ENCODE measurements at places on chromosomes 11 and 22. TPM values are rescaled to one million over a fixed set of nuclear protein-coding genes. Genes with fewer than 3 reads are reported as not detected.

- peaks cover 44% of the 10 kb centered on the region for H3K36me3 ChIP-seq
- H3K27me3 ChIP-seq = no peaks in the 10 kb centered on the region
- no peak overlapping the region for H3K4me3 ChIP-seq
- peaks cover 13% of the 10 kb centered on the region for H3K4me1 ChIP-seq
Observed at GRCh38 chr22:41664490-41664889, 24.2 kb downstream of the SNU13 start.

DNA sequence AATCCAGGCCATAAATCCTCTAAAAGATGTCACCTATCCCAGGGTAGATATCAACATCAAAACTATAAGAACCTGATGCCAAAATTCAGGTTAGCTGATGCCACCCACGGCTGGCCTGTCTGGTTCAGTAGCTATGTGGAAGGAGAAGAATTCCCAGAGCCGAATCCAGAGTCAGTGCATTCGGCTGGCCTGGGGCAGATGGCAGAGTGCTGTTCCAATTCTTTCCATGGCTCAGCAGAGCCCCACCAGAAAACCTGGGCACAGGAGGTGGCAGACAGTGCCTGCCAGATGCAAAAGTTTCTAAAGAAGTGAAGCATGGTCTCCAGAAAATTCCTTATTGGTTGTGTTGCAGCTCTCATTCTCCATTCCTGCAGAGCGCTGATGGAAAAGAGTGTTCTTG is 19.9 kb upstream of the OR8B8 start:
- no peaks in the 10 kb centered on the region for H3K36me3 ChIP-seq
- no peak for DNase-seq
- no peak overlapping the region for H3K4me3 ChIP-seq
- no peaks in the 10 kb centered on the region for H3K27me3 ChIP-seq
- H3K4me1 ChIP-seq = no peaks in the 10 kb centered on the region

GRCh38 chr11:58787903-58788302 is 56.2 kb upstream of the GLYAT start:
- H3K4me3 ChIP-seq = no peak overlapping the region
- H3K27me3 ChIP-seq = peaks cover 6% of the 10 kb centered on the region
- H3K4me1 ChIP-seq = no peaks in the 10 kb centered on the region
- no peaks in the 10 kb centered on the region for H3K36me3 ChIP-seq
- no peak overlapping the region for H3K27ac ChIP-seq

DNA sequence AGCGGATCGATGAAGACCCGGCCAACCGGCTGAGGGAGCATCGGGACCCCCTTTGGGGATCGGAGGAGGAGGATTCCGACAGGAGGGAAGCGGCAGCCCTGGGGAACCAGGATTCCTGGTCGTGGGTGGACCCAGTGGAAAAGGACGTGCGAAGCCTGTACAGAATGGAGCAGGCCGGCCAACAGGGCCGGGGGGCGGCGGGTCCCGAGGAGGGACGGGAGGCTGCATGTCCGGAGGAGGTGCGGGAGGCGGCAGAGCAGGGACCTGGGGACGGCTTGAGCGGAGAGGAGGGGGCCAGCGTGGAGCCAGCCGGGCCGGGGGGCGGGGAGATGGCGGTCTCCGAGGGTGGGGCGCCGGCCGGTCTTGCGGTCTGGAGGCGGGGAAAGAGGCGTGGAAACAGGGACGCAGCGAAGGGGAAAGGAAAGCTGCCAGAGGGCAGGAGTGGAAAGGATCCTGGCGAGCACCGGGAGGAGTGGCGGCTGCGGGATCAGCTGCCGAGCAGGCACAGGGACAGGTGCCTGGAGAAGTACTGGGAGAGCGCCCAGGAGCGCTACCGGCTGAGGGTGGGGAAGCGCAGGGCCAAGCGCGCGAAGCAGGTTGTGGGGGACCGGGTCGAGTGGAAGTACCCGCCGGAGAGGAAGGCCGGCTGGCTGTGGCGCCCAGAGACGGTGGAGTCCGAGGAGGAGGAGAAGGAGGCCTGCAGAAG is at the start of gene ANO5:
Gene ANO5 (plus strand): TSS at position 444 of the 706 bp plus-strand sequence. CDS start 408 bp downstream, outside the sequence.
- peak within 1 kb of the TSS; percentile 15 for H3K4me3 ChIP-seq
- peaks cover 35% of the 10 kb centered on the region for H3K27me3 ChIP-seq
- H3K36me3 ChIP-seq = no peaks in the 10 kb centered on the region
- H3K27ac ChIP-seq = no peak within 1 kb of the TSS

DNA sequence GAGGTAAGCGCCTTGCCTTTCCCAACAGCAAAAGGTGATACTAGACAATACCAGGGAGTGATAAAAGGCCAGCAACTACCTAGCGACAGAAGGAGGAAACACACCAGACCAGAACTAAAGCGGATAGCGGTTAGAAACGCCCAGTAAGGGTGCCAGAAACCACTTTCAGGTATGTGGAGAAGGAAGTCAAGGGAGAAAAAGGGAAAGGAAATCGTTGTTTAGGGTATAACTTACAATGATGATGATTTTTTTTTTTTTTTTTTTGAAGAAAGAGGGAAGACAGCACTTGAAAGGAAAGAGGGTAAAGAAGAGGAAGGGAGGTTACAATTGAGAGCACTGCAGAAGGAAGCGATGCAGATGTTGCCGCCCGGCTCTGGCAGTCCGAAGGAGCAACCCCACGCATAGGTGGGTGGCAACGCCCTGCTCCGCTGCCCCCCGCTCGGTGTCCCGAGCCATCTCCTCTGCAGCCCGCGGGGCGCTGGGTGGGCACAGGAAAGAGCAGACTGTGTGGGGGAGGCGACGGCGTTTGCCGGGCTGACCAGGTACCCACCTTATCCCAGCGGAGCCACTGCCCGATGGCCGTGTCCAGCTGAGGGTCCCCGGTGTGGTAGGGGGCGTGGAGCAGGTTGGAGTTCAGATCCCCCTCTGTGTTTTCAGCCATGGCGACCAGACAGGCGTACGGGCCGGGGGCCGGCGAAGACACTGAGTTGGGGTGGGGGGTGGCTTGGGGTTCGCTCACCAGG is 561 bp downstream of the PGM2L1 start:
- H3K27ac ChIP-seq = peak overlapping the region; percentile 79
- DNase-seq = peak; percentile 67
- peaks cover 2% of the 10 kb centered on the region for H3K36me3 ChIP-seq
- H3K27me3 ChIP-seq = no peaks in the 10 kb centered on the region
- H3K4me1 ChIP-seq = peaks cover 28% of the 10 kb centered on the region

DNA sequence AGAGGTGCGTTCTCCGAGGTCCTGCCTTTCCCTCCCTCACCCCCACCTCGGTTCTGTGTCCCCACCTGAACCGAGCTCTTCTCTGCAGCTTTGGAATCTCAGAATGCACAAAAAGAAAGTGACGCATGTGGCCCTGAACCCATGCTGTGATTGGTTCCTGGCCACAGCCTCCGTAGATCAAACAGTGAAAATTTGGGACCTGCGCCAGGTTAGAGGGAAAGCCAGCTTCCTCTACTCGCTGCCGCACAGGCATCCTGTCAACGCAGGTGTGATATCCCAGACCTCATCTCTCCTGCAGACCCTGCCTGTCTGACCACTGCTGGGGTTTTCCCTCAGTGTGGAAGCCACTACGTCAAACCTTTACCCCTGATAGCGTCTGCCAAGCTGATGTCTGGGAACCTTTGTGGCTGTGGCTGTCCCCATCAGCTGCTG is 13.9 kb downstream of the ACP2 start:
- peak overlapping the region; percentile 86 for H3K27ac ChIP-seq
- peaks cover 47% of the 10 kb centered on the region for H3K36me3 ChIP-seq
- peak overlapping the region; percentile 46 for H3K4me3 ChIP-seq
- H3K27me3 ChIP-seq = no peaks in the 10 kb centered on the region
- DNase-seq = peak; percentile 27
- H3K4me1 ChIP-seq = peaks cover 32% of the 10 kb centered on the region

- H3K27me3 ChIP-seq = no peaks in the 10 kb centered on the region
- peak overlapping the region; percentile 16 for H3K4me3 ChIP-seq
- peaks cover 54% of the 10 kb centered on the region for H3K36me3 ChIP-seq
- DNase-seq = peak; percentile 78
Observed at GRCh38 chr11:58567889-58568512, 7.7 kb downstream of the LPXN start.

Gene TM7SF2
- total RNA-seq = 26.1 TPM

Gene LDLRAD3
- not detected for total RNA-seq

Gene DERL3
- total RNA-seq = 9.0 TPM

Gene HEPN1
- total RNA-seq = not detected
